ENCODE measurements at places on chromosomes 5 and 9. TPM values are rescaled to one million over a fixed set of nuclear protein-coding genes. Genes with fewer than 3 reads are reported as not detected.

DNA sequence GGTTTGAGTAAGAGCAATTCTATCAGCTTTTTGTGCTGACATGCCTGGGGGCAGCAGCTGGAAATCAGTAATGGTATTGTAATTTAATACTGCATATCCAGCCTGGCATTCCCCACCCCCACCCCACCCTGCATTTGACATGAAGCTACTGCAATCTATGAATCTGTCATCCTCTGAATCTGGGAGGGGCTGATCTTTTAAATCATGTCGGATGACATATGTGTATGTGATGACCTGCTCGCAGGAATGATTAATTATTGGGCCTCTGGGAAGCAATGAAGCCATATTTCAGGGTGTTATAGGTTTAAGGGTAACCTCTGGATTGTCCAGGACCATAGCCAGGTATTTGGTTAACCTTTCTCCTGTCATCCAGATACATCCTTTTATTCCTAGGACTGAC lies 64.6 kb upstream of the RASGRF2 start:
- no peak for DNase-seq

The SVEP1 gene
- 0.12 TPM for total RNA-seq

DNA sequence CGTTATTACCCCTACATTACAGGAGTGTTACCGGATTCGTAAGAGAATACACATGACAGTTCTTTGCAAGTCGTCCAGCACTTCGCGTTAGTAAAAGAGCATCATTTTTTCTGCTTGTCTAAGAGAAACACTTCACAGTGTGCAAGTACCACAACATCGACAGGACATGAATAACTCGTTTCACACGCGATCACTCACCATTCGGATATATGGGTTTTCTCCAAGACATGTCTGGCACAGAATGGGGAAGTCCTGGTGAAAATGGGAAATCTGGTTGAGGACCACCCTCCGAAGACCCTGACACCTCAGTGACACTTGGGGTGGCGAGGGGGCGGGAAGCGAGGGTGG lies 642 bp downstream of the RBM22 start:
- no peak for DNase-seq

GRCh38 chr5:149749481-149750365 lies 19.6 kb downstream of the PPARGC1B start:
- no peak for DNase-seq

DNA sequence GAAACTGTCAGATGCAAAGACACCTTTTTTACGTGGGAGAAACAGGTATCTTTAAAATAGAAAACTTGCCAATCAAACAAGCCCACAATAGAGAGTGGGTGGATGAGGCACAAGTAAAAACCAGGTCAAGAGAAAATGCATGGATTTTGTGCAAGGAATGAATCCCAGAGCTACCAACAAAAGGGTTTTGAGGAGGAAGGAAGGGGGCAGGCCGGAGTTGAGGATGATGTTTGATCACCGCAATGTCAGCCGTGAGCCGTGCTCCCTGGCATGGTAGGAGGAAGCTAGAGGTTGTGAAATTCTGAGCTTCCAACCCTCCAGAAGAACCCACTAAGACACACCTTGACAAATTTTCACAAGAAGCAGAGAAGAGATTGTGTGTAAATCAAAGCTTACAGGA lies 53.2 kb downstream of the HRH2 start:
- DNase-seq, result no peak

DNA sequence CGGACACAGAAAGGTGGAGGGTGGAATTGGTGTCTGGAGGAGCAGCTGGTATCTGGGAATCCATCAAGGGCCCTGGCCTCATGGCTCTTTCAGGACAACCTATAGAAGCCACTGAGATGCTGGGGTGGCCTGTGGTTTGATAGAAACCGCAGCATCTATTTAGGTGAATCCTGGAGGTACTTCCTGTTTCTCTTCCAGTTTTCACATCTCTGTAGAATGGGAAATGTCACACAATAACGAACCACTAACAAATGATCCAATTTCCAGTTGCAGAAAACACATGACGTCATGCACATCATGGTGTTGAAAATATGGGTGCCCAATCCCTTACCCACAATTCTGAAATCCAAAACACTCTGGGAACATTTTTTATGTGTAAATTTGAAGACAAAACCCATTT lies 52.2 kb downstream of the ROPN1L start:
- DNase-seq, result no peak

The STPG3 gene
- total RNA-seq, result not detected

The PTGS1 gene
- 9.2 TPM for total RNA-seq

- no peak for DNase-seq
Measured at GRCh38 chr9:106835840-106836239, 27.1 kb upstream of the ZNF462 start.

- DNase-seq, result no peak
Measured at GRCh38 chr9:86287013-86287412, 4.7 kb upstream of the ISCA1 start.

DNA sequence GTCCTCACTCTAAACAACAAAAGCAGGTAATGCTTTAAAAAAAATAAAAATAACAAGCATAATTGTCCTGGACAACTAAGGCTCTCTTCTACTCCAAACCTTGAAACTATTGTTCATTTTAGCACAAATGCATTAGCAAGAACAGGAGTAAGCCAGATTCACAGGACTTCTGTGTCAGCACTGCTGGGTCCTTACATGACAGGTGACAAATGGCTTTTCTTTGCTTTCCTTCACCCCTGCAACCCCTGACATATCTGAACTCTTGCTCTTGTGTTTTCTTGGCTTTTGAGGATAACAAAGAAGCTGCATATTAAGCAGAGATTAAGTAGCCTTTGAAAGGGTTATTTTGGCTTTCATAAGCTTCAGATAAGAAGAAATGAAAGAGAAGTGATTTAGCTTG lies 71.1 kb downstream of the ZNF474 start:
- no peak for DNase-seq

DNA sequence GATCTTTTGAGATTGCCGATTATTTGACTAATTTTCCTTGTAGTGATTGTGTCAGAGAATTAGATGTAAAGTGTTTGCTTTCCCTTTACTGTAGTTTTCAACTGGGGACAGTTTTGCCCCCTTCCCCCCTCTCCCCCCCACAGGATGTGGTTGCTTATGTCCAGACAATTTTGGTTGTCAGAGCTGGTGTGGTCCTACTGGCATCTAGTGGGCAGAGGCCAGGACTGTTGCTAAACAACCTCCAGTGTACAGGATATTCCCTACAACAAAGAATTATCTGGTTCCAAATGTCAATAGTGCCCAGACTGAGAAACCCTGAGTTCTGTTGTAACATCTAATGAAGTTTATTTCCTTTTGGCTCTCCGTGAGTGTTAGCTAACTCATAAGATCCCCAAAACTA lies 20.0 kb downstream of the TMEFF1 start:
- no peak for DNase-seq

All from CD4-positive, CD25-positive, alpha-beta regulatory T cell (primary cell).